ENCODE measurements at places on chromosomes 6 and 20.

DNA sequence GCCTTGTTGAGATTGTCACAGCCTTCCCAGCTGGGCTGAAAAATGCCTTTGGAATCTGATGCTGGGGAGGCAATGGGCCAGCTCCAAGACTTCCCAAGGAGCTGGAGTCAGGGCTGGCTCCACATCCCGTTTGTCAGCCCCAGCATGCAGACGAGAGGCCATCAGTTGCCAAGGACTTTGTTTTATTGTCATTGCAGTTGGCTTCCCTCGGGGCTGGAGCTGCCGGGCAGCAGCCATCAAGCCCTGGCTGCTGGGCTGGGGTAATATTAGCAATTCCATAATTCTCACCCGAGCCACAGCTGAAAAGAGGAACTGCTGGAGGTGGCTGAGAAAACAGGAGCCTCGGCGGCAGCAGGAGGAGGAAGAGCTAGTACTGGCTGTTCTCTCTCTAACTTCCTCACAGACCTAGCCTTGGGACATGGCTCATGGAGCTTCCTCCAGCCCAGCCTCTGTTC is 182.5 kb downstream of the CDC5L start:
- DNase-seq = peak; percentile 77

- DNase-seq = no peak
Measured at GRCh38 chr6:129046526-129046925, 163.6 kb downstream of the LAMA2 start.

DNA sequence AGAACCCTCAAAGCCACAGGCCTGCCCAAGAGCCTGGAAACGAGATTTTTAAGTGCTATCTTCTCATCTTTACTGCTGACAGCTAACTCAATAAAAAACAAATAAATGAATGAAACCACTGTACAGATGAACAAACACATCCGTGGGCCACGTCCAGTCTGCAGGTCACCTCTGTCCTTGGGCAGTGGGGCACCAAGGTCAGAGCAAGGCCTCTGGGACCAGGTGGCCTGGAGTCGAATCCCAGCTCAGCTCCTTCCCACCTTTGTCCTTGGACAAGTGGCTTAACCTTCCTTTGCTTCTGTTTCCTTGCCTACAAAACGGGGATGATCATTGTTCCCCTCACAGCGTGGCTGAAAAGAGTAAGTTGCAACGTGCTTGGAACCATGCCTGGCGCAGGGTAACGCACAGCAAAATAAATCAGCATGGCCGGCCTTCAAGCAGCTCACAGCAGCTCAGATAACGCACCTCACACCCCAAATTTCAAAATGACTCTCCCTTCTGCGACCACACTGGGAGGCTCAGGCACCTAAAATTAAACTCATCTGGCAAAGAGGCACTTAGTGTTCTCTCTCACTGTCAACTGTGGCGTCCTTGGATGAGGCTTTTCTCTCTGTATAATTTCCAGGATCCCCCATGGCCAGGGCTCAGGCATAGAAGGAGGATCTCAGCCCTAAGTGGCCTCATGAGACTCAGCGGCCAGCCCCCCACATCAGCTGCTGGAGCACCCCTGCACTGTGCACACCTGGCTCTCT is 35.7 kb downstream of the RRBP1 start:
- DNase-seq = peak; percentile 22

- DNase-seq = no peak
Measured at GRCh38 chr6:165846123-165846966, 183.3 kb upstream of the PDE10A start.

- no peak for DNase-seq
Measured at GRCh38 chr6:3721810-3722621, 29.5 kb downstream of the PXDC1 start.

DNA sequence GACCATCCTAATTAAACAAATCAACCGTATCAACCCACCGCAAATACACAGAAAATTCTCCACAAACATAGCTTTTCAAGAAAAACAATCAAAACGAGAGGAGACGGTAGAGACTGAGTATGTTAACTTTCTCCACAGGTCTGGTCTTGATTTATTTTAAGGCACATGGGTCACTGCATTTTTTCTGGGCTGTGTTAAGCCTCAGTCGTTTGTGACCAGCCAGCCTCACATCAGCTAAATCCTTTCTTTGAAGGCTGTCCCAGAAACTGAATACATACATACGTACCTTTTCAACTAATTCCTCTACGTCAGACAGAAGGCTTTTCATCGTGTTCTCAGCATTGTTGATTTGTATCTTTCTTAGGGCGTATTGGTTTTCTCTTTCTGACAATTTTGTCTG is 69.4 kb downstream of the LAMA4 start:
- peak; percentile 56 for DNase-seq

DNA sequence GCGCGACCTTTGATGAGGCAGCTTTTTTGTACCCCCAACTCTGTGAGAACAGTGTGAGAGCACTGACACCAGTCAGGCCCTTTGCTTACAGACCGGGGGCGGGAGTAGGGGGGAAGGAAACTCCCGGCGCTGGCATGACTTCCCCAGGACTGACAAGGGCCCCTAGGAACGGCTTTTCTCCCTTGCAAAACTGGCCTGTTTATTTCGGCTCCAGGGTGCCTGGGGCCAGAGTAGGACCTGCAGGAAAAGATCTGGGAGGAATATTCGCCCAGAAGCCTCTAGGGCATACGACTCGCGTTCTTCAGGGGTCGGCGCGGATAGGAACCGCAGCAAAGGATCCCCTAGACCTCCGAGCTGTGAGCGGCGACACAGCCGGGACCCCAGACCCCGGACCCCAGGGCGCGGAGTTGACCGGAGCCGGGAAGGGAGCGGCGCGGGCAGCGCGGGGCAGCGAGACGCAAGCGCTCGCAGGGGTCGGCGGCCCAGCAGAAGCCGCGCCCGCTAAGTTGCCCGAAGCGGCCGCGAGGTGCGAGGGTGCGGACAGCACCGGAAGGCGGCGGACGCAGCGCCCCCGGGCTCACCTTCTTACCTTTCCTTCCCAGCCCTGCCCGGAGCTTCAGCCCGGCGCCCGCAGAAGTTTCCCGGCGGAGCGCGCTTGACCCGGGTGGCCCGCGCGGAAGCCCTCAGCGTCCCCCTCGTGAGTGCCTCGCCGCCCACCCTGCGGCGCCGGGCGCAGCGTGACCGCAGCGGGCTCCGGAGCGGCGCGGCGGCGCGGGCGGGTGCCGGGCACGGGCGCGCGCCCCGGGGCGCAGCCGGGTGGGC is at the start of gene POPDC3:
POPDC3 (minus strand) TSS at position 771 of the 822 bp plus-strand sequence. CDS start 18,105 bp downstream, outside the sequence.
- DNase-seq = peak; percentile 46

DNA sequence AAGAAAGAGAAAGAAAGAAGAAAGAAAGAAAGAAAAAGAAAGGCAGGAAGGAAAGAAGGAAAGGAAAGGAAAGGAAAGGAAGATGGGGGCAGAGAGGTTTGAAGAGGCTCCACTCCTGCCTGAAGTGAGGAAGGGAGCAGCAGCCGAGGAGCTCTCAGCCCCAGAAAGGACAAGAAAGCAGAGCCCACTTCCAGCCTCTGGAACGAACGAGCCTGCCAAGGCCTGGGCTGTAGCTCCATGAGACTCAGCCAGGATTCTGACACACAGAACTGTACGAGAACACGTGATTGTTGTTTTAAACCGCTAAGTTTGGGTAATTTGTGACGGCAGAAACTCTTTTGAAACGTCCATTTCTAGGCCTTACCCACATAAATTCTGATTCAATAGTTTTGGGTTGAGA is 69.5 kb downstream of the TTLL2 start:
- peak; percentile 43 for DNase-seq

GRCh38 chr6:132760256-132760655 is 2.6 kb upstream of the VNN2 start:
- DNase-seq = no peak

GRCh38 chr20:57065646-57066045 is 200.8 kb downstream of the BMP7 start:
- no peak for DNase-seq

DNA sequence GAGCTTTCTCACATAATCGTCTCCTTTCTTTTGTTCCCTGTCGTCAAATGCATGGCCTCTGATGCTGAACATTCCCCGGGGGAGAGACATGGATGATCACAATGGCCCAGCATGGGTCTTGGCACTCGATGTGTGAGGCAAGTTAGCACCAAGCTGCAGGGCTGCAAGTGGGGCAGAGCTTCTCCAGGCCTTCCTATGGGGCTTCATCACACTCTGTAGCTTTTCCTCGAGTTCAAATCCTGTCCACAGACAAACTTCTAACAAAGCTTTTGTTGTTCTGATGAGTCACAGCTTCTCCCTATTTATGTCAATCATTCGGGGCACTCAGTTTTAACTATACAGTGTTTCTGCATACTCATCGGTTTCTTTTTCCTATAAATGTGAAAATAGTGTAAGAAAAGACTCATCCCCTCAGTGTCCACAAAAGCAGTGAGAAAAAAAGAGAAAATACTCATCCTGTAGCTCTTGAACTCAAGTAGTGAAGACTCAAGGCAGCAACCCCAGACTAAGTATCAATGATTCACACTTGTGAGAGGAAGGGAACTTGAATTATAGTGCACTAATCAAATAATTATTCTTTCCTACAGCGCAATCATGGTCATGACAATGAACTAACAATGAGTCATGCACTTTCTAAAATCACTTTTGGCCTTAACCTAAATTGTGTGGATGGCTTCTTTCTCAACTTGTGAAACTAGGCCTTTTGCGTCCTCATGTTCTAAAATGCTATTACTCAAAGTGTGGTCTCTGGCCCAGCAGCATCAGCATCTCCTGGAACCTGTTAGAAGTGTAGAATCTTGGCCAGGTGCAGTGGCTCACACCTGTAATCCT is 68.4 kb upstream of the NOX3 start:
- DNase-seq = no peak

DNA sequence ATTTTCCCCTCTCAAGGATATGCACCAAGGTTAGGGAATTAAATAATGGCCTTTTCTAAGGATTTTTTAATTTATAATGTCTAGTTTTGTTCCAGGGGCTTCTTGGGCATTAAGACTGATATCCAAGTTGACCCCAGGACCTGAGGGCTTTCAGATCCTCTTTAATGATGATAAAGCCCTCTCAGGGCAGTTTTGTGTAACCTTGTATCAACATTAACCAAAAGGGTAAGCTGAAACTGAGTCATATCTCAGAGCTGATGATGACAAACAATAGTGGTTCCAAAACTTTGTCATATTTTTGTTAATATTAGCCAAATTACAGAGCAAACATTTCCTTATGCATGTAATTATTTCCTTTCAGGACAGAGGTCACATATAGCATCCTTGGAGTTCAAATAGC is 309.4 kb upstream of the MAN1A1 start:
- no peak for DNase-seq

DNA sequence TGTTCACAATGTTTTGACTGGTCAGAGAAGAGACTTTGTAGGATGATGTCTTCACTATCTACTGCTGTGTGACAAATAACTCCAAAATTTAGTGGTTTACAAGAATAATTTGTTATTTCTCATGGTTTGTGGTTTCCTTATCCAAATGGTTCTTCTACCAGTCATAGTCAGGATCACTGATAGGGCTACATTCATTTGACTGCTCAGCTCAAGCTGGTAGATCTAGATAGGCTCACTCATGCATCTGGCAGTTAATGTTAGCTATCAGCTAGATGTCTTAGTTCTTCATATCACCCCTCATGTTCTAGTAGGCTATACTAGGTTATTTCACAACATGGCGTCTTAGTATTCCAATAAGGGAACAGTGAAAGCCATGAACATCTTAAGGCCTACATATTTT is 131.0 kb downstream of the ID4 start:
- DNase-seq = no peak

- no peak for DNase-seq
Measured at GRCh38 chr6:119894811-119895210, 545.2 kb upstream of the MAN1A1 start.

DNA sequence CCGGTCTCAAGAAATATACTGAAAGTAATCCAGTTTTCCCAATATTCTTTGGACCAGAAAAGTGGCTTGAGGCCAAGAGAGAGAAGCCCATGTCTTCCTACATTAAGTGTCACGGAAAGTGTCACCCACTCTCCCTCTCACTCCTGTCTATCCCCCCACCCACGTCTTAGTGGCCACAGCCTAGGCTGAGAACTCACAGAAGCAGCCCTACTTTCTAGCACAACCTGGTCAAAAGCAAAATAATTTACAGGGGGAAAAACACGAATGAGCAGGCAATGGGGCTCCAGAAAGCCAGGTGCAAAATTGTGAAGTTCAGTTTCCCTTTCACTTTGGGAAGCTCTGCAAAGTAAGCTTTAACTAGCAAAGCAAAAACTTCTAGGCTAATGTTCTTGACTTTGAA is 118.0 kb downstream of the OPRM1 start:
- no peak for DNase-seq

DNA sequence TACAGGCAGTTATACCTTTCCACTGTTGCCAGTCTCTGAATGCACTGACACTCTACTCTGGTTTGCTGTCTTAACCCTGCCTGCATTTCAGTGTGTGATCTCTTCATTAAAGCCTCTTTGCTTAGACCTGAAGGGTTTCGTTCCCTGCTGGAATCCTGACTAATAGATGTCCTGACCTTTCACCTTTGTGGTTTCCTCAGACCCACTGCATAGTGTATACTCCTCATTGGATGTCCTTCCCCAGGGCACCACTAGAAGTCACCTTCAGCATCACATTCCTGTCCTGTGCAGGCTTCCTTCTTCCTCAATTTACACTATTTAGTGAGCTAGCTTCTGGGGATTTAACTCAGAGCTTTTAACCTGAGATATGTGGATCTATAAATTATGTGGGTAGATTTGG is 120.6 kb downstream of the RCAN2 start:
- no peak for DNase-seq

- peak; percentile 70 for DNase-seq
Measured at GRCh38 chr20:16803965-16804792, 56.0 kb downstream of the OTOR start.

- no peak for DNase-seq
Measured at GRCh38 chr6:117387454-117387974, 38.2 kb downstream of the ROS1 start.

DNA sequence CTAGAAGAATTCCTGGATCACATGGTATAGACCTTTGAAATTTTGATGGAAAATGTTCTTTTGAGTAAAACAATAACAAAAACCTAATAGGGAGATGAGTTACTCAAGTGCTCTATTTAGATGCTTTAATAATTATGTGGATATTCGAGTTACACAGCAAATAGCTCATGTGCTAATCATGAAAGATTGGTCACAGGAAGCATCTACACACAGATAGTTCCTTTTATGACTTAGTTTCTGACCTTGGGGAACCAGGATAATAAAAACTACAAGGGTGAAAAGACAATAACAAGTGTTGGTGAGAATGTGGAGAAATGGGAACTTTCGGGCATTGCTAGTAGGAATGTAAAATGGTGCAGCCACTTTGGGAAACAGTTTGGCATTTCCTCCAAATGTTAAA is 19.7 kb downstream of the UBE2V1 start:
- no peak for DNase-seq

- no peak for DNase-seq
Measured at GRCh38 chr6:16412982-16413381, 174.6 kb downstream of the GMPR start.
